ENCODE measurements at places on chromosomes 3 and 15.

DNA sequence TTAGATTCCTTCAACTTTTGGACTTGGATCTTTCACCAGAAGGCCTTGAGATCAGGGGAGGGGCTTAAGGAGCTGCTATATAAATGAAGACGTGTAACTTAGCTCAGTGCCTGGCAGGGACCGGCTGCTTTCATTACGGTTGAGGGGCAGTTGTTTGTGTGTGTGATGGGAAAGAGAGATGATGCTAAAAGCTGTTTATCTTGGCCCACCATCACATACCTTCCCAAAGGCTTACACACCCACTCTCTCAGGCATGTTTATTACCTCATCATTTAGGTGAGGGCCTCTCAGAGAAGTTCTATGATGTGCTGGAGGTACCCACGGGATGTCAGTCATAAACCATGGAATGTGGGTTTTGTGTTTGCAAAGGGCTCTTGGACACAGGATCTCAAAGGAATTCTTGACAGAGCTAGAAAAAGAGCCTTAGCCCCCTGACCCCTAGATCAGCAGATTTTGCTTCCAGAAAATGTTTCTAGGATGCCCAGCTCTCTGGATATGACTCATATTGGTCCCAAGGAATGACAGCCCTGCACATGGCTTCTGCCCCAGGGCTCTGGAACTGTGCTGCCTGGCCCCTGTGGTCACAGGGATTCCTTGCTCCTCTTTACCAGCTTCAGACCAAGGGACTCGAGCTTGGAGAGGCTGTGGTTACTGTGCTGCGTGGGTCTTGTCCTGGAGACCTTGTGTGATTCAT is 15.9 kb upstream of the SMAD3 start:
- DNase-seq, result no peak

DNA sequence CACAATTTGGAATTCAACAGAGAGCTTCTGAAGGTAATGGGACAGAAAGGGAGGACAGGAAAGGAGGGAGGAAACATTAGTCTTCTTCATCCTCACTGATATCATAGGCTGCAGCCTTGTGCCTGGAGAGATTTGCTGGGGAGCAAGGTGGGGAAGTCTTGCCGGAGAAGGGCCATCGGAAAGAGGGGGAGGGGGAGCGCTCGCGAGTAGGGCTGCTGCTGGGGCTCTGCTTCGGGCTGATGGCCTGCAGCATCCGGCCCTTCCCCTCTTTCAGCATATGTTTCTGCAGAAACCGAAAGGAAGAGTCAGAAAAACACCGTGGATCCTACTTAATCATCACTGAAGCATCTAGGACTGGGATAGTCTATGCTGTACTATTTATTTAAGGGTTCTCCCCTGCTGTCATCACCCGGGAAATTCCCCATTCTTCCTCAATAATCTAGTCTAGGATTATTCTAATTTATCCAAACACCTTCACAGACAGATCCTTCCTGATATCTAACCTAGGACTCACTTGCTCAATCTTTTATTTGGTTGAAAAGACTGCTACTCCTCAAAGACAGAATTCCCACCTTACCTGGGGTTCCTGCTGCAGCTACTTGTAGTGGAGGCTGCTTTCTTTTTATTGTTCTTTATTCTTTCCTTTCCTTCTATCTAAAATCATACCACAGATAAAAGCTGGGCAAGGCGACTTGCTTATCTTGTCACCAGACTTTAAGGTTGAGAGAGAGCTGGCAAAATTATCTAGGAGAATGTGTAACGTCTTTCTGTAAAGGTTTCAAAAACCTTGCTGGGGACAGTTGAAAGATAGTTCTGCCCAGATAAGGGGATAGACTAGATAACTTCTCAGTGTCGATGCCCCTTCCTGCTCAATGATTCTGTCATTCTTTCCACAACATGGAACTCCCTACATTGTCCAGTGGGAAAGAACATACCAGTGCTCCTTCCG is 22.6 kb downstream of the SLC51A start:
- DNase-seq, result no peak

GRCh38 chr15:40279437-40280141 is 3.3 kb downstream of the ANKRD63 start:
- DNase-seq, result peak; percentile 8

DNA sequence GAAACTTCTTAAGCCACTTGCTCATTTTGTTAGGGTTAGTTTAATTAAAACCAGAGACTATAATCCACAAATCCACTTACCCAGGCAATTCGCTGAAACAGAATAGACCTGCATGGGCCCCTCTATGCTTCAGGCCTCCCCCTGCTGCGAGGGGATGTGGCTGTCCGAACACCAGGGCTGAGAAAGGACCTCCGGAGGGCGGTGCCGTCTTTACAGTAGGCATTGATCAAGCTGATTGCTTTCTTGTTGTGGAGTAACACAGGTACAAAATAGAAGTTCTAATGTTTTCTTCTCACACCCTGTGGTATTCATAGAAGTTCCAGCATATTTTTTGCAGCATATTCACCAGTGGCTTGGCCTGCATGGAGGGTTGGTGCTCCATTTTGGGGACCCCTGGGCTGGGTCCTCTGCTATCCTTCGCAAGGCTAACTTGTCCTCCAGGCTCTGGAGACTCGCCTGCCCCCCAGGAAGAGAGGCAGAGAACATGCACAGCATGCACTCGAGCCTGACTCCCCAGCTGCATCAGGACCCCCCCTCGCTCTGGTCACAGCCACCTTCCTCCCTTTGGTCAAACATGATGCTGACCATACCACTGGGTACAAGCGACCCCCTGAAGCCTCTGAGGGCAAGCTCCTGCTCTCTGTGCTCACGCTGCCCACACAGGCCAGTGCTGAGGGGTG is 55.3 kb downstream of the TPRA1 start:
- no peak for DNase-seq

GRCh38 chr3:15630646-15631350 is 29.3 kb downstream of the BTD start:
- no peak for DNase-seq

DNA sequence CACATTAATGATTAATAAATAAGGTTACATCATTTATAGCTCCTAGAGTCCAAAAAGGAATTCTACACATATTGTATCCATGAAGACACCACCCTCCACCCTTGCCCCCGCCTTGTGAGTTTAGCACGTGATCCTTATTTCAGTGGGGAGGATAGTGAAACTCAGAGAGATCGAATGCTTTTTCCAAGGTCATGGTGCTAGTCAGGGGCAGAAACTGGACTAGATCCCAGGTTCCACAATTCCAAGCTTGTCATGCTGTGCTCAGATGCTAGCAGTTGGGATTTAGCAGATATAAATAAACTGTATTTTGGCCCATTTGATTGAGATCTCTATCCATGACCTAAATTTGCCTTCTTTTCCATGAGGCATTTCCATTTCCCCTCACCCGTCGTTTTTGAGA is 227.4 kb upstream of the THRB start:
- DNase-seq, result no peak

GRCh38 chr3:181328346-181328745 is 338.8 kb upstream of the DNAJC19 start:
- DNase-seq, result no peak

GRCh38 chr3:54510506-54510905 is 388.2 kb downstream of the CACNA2D3 start:
- DNase-seq, result no peak

GRCh38 chr3:108461661-108462111 is 48.7 kb downstream of the MYH15 start:
- no peak for DNase-seq

- DNase-seq, result no peak
These were observed 3.6 kb upstream of the CHD2 start for GRCh38 chr15:92896561-92896960.

GRCh38 chr3:160402221-160403027 is 3.0 kb downstream of the SMC4 start:
- no peak for DNase-seq
